ENCODE measurements at places on chromosomes 2 and 18. TPM values are rescaled to one million over a fixed set of nuclear protein-coding genes. Genes with fewer than 3 reads are reported as not detected.
A peak's percentile ranks its signal among the peaks of the same experiment; 100 is the strongest.

DNA sequence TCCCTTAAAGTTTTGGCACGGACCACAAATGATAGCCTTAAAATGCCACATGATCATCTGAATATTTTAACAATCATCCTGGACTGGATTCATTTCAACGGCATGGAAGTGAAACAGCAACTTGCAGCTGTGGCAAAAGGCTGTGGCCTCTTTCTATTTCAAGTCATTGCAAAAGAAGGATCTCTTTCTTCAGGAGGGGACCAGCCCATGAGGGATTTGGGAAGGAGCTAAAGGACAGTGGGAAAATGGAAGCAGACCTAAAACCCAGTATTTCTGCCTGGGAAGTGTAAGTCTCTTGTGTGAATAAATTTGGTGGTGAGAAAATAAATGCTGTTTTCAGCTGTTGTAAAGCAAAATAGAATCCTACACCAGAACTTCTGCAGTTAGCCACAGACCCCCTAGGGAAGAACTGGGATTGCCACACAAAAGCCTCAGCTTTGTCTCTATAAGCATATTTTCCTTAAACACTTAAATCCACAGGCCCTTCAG lies 107.3 kb upstream of the ZFP36L2 start:
- peaks cover 9% of the 10 kb centered on the region for H3K4me1 ChIP-seq
- no peak overlapping the region for H3K4me3 ChIP-seq

DNA sequence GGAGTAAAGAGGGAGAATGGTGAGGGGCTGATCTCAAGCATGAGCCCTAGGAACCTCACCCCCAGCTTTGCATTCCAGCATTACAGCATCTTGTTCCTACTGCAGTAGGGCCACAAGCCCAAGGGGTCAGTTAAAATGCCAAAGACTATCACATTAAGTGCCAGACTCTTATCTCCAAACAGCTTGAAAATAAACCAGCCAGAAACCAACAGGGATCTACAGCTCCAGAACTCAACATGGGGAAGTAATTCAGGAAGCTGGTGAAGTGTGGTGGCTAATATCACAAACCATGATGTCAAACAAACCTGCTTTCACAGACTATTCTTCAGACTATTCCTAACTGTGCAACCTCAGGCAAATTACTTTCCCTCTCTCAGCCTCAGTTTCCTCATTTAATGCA lies 278.3 kb downstream of the TNS1 start:
- DNase-seq: no peak
- peaks cover 3% of the 10 kb centered on the region for H3K27me3 ChIP-seq
- no peak overlapping the region for H3K4me3 ChIP-seq
- no peak overlapping the region for H3K27ac ChIP-seq

GRCh38 chr18:54742659-54743604 lies 85.3 kb upstream of the RAB27B start:
- H3K27me3 ChIP-seq: no peaks in the 10 kb centered on the region
- no peak for DNase-seq
- H3K4me1 ChIP-seq: peaks cover 3% of the 10 kb centered on the region
- no peak overlapping the region for H3K4me3 ChIP-seq
- H3K36me3 ChIP-seq: no peaks in the 10 kb centered on the region
- H3K27ac ChIP-seq: no peak overlapping the region

GRCh38 chr2:102806250-102806837 lies 44.5 kb downstream of the TMEM182 start:
- peaks cover 3% of the 10 kb centered on the region for H3K27me3 ChIP-seq
- peaks cover 12% of the 10 kb centered on the region for H3K4me1 ChIP-seq
- DNase-seq: peak; percentile 83
- no peak overlapping the region for H3K27ac ChIP-seq
- H3K36me3 ChIP-seq: peaks cover 14% of the 10 kb centered on the region
- H3K4me3 ChIP-seq: no peak overlapping the region

- H3K27ac ChIP-seq: no peak overlapping the region
- no peaks in the 10 kb centered on the region for H3K36me3 ChIP-seq
- no peak overlapping the region for H3K4me3 ChIP-seq
- no peaks in the 10 kb centered on the region for H3K4me1 ChIP-seq
- DNase-seq: no peak
- H3K27me3 ChIP-seq: peaks cover 2% of the 10 kb centered on the region
Observed at GRCh38 chr2:234885118-234885517, 66.7 kb upstream of the SH3BP4 start.

DNA sequence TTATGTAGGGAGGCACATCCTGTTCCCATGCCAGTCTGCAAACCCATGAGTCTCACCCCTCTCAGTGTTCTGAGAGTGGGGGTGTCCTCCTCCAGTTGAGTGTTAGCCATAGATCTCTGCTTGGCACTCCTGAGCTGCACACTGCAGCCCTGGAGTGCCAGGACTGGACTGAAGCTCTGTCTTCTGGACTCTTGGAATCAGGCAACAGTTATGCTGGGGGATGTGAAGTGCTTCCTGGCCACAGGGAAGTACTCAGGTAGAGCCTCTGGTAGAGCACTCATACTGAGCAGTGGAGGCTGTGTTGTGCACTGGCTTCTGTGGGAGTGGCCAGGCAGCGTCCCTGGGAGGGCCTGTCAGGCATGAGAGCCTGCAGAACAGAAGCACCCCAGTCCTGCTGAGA lies 43.0 kb downstream of the SERPINB7 start:
- no peak overlapping the region for H3K27ac ChIP-seq
- no peak overlapping the region for H3K4me3 ChIP-seq
- no peaks in the 10 kb centered on the region for H3K36me3 ChIP-seq
- H3K27me3 ChIP-seq: no peaks in the 10 kb centered on the region

DNA sequence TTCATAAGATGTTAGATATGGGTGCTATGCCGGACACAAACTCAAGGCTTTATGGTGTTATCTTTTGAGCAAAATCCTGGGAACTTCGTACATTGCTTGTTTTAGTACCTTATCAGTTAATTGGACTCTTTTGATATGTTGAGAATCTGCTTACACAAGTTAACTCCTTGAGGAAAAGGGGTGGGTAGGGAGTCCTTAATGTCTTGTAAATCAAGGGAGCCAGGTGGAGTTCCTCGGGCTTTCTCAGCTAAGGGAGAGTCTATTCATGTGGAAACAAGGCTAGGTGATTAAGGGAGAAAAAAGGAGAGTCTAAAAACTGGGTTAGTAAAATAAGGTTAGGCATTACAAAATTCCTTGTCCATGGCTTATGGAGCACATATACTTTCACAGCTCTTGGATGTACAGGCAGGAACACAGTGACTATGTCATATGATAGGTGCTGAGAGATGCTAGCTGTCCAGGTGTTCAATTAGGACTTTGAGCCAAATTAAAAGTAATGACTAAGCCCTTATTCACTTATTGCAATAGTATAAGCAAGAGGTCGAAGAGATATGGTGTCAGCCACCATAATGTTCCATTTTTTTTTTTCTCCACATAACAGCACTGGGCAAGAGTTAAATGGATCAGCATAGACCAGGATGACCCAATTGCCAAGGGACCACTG lies 59.5 kb upstream of the DYNAP start:
- no peak overlapping the region for H3K27ac ChIP-seq
- no peak overlapping the region for H3K4me3 ChIP-seq
- no peak for DNase-seq

GRCh38 chr2:20355131-20355530 lies 4.5 kb upstream of the PUM2 start:
- H3K4me1 ChIP-seq: no peaks in the 10 kb centered on the region
- H3K27ac ChIP-seq: no peak overlapping the region
- DNase-seq: no peak

- H3K36me3 ChIP-seq: no peaks in the 10 kb centered on the region
- DNase-seq: peak; percentile 70
- H3K27me3 ChIP-seq: peaks cover 3% of the 10 kb centered on the region
- H3K27ac ChIP-seq: no peak overlapping the region
Observed at GRCh38 chr2:151999053-151999452, 99.8 kb downstream of the CACNB4 start.

GRCh38 chr2:231713730-231714638 lies 5.7 kb downstream of the PTMA start:
- peaks cover 25% of the 10 kb centered on the region for H3K36me3 ChIP-seq
- H3K4me1 ChIP-seq: peaks cover 28% of the 10 kb centered on the region
- H3K4me3 ChIP-seq: peak overlapping the region; percentile 84
- H3K27me3 ChIP-seq: peaks cover 20% of the 10 kb centered on the region
- no peak overlapping the region for H3K27ac ChIP-seq

DNA sequence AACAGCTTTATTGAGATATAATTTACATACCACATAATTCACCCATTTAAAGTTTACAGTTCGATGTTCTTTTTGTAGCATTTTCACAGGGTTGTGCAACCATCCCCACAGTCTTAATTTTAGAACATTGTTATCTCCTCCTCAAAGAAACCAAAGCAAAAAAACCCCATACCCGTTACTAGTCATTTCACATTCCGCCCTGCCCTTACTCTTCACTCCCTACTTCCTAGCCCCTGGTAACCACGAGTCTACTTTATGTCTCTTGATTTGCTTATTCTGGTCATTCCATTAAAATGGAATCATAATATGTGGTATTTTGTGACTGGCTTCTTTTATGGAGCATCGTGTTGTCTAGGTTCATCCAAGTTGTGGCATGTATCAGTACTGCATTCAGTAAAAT lies 137.7 kb downstream of the TANC1 start:
- H3K27ac ChIP-seq: no peak overlapping the region
- no peak overlapping the region for H3K4me3 ChIP-seq
- no peak for DNase-seq

DNA sequence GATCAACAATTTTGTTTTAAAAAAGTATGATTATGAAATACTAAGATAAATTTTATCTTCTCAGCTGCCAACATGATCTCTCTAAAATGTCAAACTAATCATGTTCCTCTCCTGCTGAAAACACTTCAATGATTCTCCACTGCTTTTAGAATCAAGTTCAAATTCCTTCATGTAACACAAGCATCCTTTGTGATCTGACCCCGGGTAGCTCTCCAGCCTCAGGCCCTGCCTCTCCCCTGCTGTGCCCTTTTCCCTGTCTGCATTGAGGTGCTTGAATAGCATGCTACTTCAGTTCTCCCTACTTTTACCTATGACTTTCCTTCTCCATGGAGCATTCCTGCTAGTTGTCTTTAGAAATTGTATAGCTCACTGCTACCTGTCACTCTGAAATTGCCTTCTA lies 274.8 kb downstream of the PDE11A start:
- DNase-seq: no peak
- no peak overlapping the region for H3K4me3 ChIP-seq
- no peaks in the 10 kb centered on the region for H3K27me3 ChIP-seq
- no peak overlapping the region for H3K27ac ChIP-seq
- H3K4me1 ChIP-seq: no peaks in the 10 kb centered on the region

GRCh38 chr18:6601241-6601640 lies 128.3 kb upstream of the ARHGAP28 start:
- DNase-seq: no peak
- H3K36me3 ChIP-seq: no peaks in the 10 kb centered on the region
- no peaks in the 10 kb centered on the region for H3K27me3 ChIP-seq
- peaks cover 14% of the 10 kb centered on the region for H3K4me1 ChIP-seq
- H3K27ac ChIP-seq: no peak overlapping the region
- H3K4me3 ChIP-seq: no peak overlapping the region

DNA sequence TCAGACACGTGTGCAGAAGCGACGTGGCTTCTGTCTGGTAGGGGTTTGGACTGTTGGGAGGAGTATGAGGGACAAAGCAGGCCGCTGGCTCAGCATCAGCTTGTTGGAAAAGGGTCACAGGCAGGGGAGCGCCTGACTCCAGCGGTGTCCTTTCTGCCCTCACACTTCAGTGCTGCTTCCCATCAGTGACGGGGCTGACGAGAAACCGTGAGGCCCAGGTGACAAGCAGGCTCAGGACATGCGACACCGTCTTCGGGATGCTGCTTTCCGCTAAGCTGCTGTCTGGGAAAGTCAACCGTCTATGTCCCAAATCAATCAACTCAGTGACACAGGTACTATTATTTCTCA lies 90.5 kb downstream of the USP40 start:
- no peaks in the 10 kb centered on the region for H3K27me3 ChIP-seq
- no peak for DNase-seq
- no peaks in the 10 kb centered on the region for H3K4me1 ChIP-seq
- H3K36me3 ChIP-seq: peaks cover 8% of the 10 kb centered on the region

DNA sequence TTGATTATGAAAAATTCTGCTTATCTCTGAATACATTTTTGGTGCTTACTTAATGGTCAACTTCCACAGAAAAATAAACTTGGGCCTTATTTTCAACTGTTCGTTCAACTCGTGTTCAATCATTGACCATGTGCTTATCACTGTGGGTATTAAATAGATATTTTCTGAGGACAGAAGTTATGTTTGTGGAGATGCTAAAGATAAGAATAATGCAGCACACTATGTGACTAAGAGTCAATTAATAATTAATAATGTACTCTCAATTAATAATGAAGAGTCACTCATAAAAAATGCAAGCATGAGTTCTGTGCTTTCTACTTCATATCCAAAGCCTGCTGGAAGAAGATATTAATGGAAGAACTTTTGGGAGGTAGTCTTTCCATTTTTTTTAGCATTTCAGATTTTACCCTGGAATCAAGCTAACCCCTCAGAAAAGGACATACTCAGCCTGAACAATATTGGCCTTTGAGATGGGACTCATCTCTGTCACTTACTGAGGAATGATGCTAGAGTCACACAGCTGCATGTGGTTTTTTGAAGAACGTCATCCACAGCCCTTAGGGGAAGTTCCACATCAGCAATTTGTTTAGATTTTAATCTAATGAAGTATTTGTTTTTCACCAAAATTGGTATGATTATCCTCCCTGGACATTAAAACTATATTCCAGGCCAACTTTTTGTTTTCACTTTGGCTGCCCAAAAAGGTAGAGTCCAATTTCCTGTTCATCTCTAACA lies 191.9 kb upstream of the CRIM1 start:
- no peak for DNase-seq
- H3K4me3 ChIP-seq: no peak overlapping the region
- no peaks in the 10 kb centered on the region for H3K36me3 ChIP-seq
- no peaks in the 10 kb centered on the region for H3K4me1 ChIP-seq

DNA sequence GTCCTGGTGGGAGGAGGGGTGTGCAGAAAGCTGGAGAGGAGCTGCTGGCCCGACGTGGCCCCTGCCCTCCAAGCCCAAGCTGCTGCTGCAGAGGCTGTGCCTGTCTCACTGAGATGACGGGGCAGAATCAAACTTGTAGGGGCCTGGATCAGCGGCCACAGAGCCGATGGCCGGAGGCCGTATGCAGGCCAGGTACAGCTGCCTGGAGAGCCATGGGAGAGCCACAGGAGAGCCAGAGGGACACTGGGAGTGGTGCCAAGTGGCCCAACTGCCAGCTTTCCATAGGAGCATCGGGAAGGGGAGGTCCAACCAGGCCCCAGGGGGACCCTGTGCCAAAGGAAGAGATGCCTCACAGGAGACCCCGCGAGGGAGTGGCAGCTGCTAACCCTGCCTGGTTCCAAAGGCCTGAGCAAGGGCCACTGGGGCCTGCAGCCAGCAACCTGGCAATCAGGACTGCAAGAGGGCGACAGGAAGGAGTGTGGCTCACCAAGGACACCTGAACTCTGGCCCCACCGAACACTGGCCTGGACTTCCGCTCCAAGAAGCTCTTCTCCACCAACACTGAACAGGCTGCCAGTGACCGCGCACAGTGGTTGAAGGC lies 70.7 kb downstream of the HDAC4 start:
- H3K27me3 ChIP-seq: peaks cover 1% of the 10 kb centered on the region
- H3K27ac ChIP-seq: no peak overlapping the region
- no peak for DNase-seq
- peaks cover 16% of the 10 kb centered on the region for H3K4me1 ChIP-seq

GRCh38 chr2:74528600-74529356 lies 728 bp downstream of the AUP1 start:
- H3K36me3 ChIP-seq: peaks cover 43% of the 10 kb centered on the region
- H3K4me3 ChIP-seq: peak overlapping the region; percentile 98
- H3K27ac ChIP-seq: peak overlapping the region; percentile 96
- peaks cover 12% of the 10 kb centered on the region for H3K27me3 ChIP-seq
- H3K4me1 ChIP-seq: peaks cover 26% of the 10 kb centered on the region
- DNase-seq: no peak

Gene CDH7
- 0.44 TPM for total RNA-seq

Gene ICOS
- not detected for total RNA-seq

Gene LOXHD1
- 0.23 TPM for total RNA-seq

Gene DUSP2
- total RNA-seq: not detected

Gene OXER1
- 1.5 TPM for total RNA-seq

Gene SIX2
- total RNA-seq: 2.0 TPM

All from endothelial cell (in vitro differentiated cells).